Cortex of kidney (tissue), 1 donor: ENCODE measurements at places on chromosomes 13 and 19.

- no peak for DNase-seq
Measured at GRCh38 chr13:46618694-46619254, 65.8 kb downstream of the LRCH1 start.

- DNase-seq: no peak
Measured at GRCh38 chr13:79674765-79675515, 194.0 kb downstream of the NDFIP2 start.

- DNase-seq: no peak
Measured at GRCh38 chr13:106373304-106373988, 162.0 kb downstream of the EFNB2 start.

DNA sequence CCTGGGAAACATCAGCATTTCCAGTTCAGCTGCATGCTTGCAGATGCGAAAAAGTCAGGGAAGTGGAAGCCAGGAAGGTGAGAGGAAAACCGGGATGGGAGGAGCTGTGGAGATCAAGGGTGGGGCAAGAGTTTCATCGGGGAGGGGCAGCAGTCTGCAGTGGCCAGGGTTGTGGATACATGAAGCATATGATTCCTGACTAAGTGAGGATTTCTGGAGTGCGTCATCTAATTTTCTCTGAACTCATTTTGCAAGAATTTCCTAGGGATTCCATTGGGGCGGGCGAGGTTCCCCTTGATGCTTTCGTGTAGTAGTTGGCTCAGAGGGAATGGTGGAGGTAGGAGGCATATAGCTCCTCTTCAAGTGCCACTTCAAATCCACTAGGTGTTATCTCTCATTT is 344.1 kb upstream of the TMTC4 start:
- no peak for DNase-seq

DNA sequence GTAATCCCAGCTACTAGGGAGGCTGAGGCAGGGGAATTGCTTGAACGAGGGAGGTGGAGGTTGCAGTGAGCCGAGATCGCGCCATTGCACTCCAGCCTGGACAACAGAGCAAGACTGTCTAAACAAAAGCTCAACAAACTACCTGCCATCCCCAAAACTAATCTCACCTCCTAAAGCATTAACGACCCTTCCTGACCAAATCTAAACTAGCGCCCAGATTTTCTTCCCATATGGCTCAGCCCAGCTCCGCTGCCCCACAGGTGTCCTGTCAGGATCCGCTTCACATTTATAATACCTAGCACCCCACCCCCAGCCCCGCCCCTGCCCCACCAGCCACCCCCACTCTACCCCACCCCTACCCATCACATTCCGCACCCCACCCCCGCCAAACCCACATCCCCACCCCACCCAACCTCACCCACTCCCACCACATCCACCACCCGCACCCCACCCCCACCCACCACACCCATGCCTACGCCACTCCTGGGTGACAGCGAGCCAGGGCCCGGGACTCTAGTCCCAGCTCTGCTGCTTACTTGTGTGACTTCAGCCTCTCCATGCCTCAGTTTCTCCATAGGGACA is 599 bp downstream of the C19orf12 start:
- no peak for DNase-seq

DNA sequence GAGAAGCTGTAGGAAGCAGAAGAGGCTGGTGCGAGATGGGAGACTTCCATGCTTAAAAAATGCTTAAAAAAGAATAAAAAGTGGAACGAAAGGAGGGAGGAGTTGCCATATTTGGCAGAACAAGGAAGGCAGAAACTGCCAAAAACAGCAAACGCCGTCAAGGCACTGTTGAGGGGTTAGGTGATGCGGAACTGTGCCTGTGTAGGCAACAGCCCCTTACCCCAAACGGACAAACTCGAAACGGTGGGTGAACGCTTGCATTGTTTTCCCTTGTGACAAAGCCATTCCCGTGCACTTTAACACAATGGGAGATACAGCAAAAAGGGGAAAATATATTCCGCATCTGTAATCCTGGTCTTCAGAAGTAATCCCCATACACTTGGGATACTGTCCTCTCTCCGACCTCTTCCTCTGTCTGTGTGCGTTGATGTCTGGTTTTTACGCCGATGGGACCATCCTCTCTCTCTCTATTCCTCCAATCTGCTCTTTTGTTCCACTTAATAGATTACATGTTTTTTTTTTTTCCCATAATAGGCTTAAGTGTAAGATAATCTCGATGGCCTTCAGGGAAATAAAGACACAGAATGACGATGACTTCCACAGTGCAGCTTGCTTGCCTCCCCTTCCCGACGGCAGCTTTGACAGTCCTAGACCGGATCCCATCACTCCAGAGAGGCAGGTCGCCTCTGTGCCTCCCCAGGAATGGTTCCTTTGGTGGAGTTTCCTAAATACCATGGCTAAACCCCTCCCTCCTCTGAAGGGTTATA is 132.7 kb upstream of the RNF113B start:
- DNase-seq: no peak

GRCh38 chr13:94999871-95000270 is 287.5 kb upstream of the SOX21 start:
- DNase-seq: no peak

- DNase-seq: no peak
Measured at GRCh38 chr13:68439817-68440216, 1209.7 kb upstream of the PCDH9 start.

GRCh38 chr13:30112602-30113435 is 194.5 kb downstream of the KATNAL1 start:
- no peak for DNase-seq

GRCh38 chr13:113816254-113816929 is 47.5 kb downstream of the GAS6 start:
- DNase-seq: no peak

GRCh38 chr19:14072535-14073260 is at the start of gene MISP3:
Gene MISP3 (plus strand): TSS chr19:14072786. CDS start chr19:14073310, 524 bp downstream.
- no peak for DNase-seq

- no peak for DNase-seq
Measured at GRCh38 chr13:21231426-21231940, 55.0 kb downstream of the MRPL57 start.

DNA sequence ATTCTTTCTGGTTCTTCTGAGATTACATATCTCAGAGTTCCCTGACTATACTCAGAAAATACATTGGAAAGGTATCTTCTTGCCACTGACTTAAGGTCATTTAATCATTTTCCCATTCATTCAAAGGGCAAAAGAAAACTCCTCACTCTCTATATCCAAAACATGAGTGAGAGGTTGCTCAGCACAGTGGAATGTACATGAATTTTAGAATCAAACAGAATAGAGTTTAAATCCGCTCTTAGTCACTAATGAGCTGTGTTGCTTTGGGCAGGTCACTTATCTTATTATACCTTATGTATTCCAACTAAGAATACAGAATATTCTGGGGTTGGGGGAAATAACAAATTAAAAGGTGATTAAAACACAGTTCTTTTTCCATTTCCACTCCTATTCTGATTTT is 452.6 kb upstream of the KLF12 start:
- DNase-seq: no peak

DNA sequence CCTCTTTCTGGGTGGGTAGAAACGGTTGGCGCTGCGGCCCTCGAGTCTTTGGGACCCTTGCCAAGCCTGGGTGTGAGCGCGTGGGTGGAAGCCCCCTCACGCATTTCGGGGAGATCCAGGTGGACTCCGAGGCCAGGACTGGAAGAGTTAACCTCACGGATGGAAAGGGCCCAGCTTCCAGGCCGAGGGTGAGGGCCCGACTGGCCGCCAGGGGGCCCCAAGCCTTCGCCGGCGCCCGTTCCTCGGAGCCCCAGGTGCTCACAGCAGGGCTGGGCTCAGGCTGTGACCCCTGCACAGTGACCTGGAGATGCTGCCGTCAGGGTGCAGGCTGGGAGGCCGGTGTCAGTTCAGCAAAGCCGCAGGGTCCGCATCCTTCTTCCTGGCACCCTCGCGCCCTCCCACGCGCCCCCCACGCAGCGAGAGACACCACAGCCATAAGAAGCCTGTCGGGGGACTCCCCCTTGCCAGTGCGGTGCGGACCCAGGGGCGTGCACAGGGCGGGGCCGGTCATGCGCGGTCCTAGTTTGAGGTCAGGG is 34.2 kb upstream of the TMEM255B start:
- no peak for DNase-seq
